ENCODE measurements at places on chromosomes 4 and X.

GRCh38 chrX:80306007-80306406 lies 114.2 kb upstream of the TENT5D start:
- DNase-seq, result no peak

DNA sequence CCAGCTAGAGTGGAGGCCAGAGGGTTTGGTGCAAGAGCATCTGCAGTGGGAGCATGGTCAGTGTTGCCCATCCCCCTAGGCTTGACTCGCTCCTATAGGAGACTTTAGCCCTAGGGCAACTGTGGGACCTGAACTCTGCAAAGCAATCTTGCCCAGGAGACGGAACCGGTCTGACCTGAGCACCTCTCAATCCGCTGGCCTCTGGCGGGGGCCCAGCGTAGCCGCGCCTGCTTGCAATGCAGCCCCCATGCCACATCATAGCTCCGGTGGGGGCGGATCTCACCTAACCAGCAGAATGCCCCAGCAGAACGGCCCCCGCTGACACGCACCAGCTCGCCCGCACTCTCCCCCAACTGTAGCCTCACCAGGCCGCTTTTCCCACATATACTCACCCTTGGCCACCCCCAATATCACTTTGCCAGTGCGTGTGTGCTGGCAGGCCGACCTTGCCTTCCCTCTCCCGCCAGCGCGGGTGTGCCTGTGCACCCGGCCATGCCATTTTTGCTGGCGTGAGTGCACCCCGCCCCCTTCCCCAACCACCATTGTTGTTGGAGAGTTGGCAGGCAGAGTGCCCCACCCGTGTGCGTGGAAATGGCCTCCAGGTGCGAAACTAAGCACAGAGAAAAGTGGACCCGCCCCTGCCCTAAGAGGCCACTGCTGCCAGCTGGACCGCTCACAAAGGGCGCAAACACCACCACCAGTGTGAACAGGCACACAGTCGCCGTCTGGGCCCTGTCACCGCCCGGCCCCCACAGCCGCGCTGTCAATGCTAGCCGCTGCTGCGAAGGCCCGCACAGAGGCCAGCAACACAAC lies 5.8 kb downstream of the BEX4 start:
- DNase-seq, result no peak

DNA sequence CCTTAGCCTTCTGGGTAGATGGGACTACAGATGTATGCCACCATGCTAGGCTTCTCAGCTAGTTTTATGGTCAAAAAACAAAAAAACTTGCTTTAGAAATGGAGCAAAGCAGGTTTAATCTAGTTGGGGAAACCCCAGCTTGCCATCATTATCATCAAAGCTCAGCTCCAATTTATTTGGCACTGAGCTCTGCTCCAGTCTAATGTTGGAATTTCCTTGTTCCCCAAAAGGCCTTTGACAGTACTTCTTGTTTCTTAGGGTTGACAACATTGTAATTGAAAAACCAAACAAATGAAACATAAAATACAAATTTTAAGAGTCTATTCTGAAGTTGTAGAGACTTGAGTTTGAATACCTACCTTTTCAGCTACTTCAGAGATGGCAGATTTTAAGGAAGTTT lies 48.0 kb downstream of the MRPL1 start:
- no peak for DNase-seq

DNA sequence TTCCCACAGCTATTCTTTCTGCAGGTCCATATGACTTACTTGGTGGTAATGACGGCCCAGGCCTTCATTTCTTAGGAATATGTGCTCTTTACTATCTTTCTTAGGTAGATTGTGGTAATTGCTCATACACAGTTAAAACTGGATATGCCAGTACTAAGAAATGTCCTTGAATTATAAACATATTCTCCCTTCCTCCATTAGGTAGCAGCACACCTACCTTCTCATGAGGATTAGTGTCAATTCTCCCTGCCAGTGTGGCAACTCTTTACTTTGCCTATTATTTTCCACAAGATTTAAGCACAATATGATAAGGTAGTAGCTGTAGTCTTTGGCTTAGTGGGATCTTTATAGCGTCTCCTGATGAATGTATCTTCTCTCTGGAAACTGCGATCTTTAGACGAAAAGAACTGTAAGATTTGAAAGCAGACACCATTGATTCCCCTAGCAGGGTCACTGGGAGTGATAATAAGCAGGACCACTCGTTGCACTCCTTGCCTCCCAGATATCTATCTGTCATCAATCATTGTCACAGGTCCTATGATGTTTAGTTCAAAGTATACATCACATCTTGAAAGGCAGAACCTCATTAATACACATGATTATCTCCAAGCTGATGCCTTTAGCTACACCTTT lies 1240.7 kb downstream of the C4orf33 start:
- DNase-seq, result no peak

DNA sequence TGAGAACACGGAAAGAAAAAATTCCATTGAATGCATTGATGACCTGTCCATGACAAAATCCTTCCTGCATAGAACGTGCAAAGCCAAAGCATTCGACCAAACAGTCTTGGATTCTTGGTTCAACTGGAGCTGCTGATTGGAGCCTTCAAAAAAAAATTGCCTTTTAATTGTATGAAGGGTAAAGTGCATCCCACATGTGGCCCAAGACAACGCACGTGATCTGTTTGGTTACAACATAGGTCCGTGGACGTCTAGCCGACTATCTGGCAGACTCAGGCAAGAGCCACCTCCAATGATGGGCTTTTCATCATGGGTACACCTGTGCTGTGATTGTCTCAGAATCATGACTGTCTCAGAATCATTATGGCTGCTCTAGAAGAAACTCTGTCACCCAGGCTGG lies 52.3 kb downstream of the SHOX start:
- DNase-seq, result no peak

DNA sequence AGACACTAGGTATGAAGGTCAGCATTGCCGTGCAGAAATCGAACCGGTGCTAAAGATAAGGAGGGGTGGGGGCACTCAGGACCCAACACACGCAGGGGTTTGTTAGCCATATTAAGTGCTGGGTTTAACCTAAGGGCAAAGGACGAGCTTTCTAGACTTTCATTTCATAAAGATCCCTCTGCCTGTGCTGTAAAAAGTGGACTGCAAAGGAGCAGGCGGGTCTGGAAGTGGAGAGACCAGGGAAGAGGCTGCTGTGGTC lies 1.3 kb downstream of the CASP3 start:
- DNase-seq, result no peak

DNA sequence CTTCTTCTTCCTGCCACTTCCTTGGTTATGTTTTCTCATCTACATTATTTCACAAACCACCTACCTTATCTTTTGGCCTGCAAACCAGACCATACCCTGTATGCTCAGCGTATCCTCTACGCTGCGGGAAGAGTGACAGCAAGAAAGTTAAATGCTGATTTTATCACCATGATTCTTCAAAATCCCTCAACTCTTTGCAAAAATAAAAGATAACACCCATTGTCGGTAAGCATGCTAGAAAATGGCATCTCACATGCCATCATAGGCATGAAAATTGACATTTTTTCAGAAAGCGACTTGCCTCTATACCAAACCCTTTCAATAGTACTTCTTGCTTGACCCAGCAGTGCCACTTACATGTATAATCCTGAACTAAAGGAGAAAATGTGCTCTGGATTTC lies 102.0 kb downstream of the HPGD start:
- DNase-seq, result no peak

DNA sequence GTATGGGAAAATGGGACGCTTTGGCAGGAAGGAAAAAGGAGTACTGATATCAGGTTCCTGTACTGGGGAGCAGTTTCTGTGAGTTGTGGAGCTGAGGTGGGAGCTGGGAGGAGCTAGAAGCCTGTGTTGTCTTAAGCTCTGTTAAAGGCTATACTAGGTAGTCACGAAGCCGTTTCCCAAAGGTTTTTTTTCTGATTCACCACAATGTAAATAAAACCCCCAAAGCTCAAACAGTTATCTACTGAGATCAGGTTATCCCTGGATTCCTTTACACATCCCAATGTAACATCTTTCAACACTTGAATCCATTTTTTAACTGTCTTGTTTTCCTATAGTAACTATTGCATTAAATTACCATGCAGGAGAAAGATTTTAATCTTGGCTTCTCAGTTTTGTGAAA lies 297.4 kb upstream of the SFRP2 start:
- no peak for DNase-seq

- DNase-seq, result no peak
Measured at GRCh38 chr4:182729516-182729915, 187.7 kb downstream of the DCTD start.

GRCh38 chrX:123172869-123173268 lies 11.2 kb upstream of the GRIA3 start:
- no peak for DNase-seq

- DNase-seq, result no peak
Measured at GRCh38 chrX:47634871-47635575, 5.3 kb upstream of the CFP start.

- no peak for DNase-seq
Measured at GRCh38 chrX:2395261-2395992, 105.3 kb downstream of the DHRSX start.

GRCh38 chrX:14050709-14051108 lies 21.0 kb upstream of the GEMIN8 start:
- DNase-seq, result no peak

DNA sequence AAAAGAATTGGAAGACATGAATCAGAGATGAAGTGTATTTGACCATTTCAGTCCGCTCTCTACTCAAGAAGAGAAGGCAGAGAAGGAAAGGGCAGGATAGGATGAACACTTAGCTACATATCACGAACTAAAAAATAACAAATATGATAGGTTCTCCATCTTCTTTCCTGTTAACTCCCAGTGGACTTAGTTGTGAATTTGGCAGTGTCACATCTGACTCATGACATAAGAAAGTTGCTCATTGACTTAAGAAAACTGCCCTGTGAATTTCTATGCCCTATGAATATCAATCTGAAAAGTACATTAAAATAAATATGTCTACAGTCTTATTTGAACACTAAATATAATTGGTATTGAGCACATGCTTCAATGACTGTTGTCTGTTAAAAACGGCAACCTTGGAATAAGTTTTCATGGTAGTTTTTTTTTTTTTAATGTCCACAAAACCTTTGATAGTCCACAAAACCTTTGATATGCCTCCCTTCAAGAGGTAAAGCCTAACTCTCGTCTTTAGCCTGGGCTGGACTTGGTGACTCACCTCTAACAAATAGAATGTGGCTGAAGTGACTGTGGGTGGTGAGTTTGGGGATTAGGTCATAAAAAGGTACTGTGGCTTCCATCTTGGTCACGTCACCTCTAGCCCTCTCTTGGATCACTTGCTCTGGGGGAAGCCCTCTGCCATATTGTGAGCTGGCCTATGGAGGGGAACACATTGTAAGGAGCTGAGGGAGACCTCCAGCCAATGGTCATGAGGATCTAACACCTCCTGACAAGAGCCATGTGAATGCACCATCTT lies 184.7 kb upstream of the S100G start:
- no peak for DNase-seq

DNA sequence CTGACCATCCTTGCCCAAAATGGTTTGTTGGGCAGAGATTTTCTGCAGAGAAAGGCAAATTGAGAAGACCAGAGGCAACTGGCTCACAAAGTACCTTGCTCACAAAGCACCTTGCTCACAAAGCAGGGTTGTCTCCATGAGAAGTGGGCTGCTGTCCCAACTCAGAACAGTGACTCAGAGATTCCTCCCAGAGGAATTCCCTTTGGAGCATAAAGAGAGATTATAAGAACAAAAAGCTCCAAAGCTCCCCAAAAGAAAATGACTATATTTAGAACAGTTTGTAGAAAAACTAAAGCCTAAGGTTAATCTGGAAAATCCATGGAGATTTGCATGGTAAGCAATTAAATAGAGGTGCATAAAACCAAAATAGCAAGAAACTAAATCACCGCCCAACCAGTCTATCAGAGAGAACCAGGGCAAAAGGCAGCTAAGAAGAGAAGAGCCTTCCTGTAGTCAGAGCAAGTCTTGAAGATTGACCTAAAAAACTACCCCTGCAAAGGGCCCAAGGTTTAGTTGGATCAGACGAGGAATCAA lies 731.4 kb downstream of the FAT4 start:
- no peak for DNase-seq

DNA sequence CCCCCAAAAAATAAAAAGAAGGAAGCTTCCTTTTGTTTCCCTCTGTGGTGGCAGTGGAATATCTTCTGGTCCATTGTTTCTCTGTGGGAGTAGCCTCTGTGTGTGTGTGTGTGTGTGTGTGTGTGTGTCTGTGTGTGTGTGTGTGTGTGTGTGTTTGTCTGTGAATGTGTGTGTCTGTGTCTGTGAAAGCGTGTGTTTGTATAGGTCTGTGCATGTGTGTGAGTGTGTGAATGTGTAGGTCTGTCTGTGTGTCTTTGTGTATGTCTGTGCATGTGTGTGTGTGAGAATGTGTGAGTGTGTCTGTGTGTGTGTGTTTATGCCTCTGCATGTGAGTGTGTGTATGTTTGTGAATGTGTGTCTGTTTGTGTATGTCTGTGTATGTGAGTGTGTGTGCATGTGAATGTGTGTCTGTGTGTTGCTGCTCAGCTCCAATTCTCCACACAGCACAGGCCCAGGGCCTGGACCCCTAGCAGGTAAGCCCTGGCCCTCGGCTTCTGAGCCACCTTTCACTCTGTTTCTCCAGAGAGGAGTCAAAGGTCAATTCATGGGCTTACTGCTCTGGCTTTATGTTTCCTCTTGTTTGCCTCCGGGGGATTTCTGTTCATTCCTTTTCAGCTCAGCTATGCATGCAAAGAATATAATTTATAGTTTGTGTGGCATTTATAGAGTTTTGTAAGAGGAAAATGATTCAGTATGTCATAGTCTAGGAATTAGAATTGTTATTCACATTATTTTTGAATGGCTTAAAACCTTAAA lies 89.8 kb downstream of the UCHL1 start:
- no peak for DNase-seq

DNA sequence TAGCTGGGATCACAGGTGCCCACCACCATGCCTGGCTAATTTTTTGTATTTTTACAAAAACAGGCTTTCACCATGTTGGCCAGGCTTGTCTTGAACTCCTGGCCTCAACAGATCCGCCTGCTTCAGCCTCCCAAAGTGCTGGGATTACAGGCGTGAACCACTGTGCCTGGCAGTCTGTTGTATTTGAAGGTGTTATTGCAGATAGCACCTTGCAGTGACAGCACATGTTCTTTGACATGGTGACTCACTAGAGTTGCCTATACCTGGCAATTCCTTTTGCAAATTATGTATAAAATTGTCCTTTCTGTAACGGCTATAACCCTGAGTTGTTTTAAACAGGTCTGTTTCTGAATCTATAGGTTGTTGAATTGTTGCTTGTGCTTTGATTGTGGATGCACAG lies 7.9 kb downstream of the OGT start:
- DNase-seq, result no peak

GRCh38 chrX:24646745-24647182 lies 383 bp downstream of the PCYT1B start:
- no peak for DNase-seq

DNA sequence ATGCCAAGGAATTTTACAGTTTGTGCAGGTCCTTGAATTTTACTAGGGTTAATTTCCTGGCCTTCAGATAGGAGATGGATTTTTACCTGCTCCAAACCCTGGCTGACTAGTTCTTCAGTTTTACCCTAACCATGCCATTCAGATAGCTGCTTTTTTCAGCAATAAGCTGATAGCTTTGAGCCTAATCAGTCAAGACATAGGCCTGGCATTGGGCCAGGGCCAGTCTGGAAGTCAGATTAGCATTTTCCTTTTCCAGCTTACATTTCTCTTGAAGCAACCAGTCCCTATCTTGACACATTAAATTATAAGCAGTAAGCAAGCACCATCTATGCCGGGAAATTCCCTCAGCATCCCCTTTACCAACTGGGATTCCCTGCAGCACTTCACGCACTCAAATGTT lies 177.1 kb downstream of the ADGRA3 start:
- DNase-seq, result no peak
